ENCODE measurements at places on chromosomes 6 and 20.

GRCh38 chr6:15511248-15512125 is 151.3 kb downstream of the DTNBP1 start:
- no peak for DNase-seq

DNA sequence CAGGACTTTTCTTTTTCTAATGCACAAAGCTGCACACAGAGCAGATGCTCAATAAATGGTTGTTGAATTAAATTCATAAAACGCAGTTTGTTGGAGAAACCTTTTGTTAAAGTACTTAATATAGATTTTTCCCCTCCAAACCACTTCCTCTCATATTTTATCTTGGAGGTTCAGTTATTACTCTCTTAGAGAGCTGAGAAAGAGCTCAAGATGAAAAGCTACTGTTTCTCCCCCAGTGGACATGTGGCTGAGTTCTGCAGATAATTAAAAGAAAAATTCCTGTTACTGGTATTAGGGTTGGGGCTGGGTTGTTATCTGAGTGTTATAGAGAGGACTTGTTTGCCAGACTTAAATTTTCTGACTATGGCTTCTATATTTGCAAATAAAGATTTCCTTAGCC is 294.0 kb downstream of the TBC1D7 start:
- DNase-seq: no peak

DNA sequence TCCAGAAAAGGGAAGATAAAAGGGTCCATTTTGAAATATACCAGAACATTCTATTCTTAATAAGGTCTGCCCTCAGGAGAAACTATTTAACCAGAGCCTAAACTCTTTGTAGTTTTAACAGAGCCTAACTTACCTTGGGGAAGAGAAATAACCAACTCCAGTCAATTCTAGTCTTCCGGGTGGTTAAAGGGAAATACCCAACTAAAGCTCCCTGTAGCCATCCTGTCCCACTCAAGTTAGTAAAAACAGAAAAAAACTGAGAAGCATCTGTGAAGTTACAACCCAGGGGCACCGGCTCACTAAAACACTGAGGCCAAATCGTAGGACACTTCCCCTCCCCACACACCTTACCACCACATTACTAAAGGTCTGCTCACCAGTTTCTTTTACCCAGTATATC is 23.7 kb downstream of the CEP85L start:
- no peak for DNase-seq

DNA sequence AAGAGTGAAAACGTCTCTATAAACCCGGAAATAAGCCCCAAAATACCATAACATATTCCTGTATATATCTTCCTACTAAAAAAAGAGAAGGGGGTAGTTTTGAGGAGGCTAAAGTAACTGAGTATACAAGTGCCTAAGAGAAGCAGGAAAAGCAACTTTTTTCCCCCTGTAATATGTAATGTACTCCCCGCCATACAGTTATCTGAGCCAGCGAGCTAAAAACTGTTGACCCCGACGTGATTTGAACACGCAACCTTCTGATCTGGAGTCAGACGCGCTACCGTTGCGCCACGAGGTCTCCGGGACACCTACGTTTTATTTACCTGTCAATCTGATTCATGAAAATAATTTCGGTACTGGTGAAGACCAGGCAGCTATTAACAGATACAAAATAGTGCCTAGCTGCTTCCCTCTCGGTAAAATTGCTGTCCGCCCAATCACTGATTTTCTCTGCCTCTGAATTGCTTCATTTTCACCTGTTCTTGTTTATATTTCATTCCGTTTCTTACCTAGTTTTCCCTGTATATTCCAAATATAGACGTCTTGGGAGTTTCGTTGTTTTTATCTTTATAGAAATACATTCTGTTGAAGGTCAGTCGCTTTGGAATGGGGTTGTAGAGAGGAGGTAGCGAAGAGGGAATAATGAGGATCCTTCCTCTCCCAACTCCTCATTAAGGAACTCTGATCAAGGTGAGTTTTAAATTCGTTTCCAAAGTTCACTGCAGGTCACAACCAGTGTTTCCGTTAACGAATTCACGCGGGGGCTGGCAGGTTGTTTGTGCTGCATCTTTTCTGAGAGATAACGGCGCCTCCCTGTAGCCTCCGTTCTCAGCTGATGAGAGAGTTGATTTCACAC is 33.6 kb upstream of the BTN3A2 start:
- DNase-seq: no peak

- DNase-seq: no peak
Observed at GRCh38 chr6:107665382-107665781, 158.7 kb downstream of the SCML4 start.

DNA sequence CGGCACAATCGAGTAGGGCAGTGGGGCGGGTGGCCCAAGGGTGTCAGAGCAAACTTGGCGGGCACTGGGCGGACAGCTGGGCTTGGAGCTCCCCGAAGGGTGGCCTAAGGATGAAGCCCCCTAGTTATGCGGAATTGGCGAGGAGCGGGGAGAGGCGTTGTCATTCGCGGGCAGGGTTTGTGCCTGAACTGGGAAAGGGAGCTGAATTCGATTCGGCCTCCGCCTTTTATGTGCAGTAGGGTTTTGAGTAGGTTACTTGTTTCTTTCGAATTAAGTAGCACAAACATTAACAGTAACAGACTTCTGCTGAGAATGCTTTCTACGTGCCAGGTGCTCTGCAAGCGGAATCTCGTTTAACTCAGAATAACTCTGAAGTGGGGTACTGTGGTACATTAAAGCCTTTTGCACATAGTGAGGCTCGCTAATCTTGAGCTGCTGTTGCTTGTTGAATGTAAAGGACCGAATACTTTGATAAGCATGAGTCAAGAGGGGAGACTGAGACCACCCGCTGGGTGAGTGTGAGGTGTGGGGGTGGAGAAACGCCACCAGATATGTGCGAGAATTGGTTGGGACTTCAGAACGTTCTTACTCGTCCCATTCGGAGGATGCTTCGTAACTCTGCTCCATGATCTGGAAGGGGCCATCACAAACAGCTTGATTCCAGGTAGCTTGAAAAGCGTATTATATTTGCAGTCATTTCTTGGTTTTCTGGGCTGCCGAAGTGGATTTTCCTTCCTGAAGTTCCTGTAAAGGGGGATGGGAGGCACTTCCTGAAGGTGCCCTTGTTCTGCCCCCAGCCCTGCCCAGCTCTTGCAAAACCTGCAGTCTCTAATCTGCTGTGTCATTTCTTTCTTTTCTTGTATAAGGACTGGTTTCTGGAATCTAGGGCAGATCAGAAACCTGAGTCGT is 833 bp downstream of the RAB5IF start:
- no peak for DNase-seq

DNA sequence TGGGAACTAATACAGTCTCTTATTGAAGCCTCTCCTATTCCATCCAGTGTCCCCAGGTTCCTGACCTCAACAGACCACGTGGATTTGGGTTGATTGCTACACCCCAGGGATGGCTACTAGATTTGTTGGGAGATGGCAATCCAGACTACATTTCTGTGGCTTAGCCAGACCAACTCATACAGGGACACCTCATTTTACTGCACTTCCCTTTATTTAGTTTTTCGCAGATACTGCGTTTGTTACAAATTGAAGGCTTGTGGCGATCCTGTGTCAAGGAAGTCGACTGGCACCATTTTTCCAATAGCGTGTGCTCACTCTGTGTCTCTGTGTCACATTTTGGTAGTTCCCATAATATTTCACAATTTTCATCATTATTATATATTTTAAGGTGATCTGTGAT is 10.3 kb upstream of the MTRF1L start:
- DNase-seq: no peak

DNA sequence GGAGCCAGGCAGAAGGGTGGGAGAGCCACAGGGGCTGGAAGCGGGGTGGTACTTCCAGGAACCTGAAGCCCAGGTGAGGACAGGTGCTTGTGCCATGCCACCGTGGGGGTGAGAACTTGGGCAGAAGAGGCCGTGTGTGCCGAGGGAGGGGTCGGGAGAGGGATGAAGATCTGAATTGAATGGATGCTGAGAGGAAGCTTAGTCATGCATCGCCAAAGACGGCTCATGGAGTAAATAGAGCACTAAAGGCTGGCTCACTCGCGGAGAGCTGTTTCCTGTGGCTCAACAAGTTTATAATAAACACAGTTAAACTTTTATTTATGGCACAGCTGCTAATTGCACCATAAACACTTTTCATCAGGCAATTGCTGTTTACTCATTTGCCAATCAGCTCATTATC is 21.7 kb upstream of the MYT1 start:
- no peak for DNase-seq

DNA sequence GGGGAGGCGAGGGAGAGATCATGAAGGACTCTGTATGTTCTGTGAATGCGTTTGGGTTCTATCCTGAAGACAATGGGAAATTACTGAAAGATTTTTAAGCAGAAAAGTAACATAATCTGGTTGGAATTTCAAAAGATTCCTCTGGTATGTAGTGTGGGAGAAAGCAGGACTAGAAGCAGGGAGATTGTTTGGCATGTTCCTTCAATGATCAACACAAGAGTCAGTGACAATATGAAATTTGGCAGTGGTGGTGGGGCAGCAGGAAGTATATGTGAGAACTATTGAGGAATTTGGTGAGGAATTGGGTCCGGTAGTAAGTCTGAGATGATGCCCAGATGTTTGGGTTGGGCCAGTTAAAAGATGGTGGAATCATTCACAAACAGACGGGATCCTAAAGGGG is 348.7 kb downstream of the CD83 start:
- DNase-seq: no peak

DNA sequence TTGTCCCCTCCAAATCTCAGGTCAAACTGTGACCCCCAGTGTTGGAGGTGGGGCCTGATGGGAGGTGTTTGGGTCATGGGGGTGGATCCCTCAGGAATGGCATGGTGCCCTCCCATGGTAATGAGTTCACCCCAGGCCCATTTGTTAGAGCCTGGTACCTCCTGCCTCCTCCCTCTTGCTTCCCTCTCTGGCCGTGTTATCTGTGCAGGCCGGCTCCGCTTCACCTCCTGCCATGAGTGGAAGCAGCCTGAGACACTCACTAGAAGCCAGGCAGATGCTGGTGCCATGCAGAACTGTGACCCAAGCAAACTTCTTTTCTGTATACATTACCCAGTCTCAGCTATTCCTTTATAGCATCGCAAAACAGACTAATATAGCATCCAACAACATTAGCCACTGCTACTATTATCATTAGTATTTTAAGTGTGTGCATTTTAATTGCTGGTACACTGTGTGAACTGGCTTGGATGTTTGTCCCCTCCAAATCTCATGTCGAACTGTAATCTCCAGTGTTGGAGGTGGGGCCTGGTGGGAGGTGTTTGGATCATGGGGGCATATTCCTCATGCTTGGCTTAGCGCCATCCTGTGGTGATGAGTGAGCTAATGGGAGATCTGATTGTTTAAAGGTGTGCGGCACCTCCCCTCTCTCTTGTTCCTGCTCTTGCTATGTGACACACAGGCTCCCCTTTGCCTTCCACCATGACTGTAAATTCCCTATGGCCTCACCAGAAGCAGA is 12.2 kb upstream of the OSER1 start:
- DNase-seq: no peak

DNA sequence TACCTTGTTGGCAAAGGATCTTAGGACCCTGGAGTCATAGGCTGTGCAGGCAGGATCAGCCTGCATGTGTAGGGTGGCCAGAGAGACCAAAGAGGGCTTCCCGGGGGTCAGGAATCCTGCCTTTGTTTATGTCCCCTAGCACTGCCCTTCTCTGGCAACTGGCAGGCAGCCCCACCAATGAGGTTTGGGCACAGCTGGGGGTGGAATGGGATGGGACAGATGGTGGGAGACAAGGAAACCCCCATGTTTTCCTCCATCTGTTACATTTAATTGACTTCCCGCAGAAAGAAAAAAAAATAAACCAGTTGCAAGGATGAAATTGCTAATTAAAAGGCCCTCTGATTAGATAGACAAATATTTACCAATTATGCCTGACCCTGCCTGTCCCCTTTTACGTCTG is 27.6 kb downstream of the CD40 start:
- DNase-seq: no peak

GRCh38 chr20:3866464-3866863 is 19.8 kb downstream of the MAVS start:
- no peak for DNase-seq

DNA sequence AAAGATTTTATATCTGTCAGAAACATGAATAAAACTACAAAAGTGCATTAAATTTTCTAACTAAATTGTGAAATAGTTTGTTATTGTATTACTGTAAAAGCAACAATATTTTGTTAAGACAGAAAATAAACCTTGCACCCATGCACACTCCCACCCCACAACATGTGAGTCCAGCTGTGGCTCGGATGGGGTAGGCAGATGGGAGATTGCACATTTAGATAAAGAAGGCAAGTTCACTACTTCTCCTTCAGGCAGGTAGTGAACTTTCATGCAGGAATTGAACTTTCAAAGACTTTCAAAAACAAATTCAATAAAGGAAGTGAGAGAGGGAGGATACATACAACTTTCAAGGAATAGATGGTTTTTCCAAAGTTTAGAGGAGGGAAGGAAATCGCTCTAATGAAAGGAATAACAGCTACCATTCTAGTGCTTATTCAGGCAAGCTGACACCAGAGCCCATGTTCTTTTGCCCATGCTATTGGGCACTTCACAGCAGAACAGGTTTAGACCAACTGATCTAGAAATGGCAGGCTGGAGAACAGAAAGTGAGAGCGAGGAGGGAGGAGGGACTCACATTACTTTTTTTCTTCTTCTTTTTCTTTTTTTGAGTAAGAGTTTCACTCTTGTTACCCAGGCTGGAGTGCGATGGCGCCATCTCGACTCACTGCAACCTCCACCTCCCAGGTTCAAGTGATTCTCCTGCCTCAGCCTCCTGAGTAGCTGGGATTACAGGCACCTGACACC is 28.5 kb downstream of the SF3B5 start:
- DNase-seq: no peak

DNA sequence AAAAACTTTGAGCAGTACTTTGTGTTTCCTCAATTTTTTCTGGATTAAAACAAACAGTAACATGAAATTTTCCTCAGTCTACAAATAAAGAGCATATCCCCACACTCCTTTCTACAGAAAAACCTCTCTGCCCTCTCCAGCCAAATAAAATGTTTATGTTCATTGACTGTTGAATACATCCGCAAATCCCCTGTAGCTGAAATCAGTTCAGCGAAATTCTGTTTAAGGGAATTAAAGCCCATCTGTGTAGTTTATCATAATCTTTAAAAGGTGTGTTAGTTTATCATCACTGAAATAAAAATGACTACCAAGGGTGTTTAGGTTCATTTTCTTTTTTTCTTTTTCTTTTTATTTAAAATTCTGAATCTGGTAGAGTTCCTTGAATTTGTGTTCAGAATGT is 157.8 kb upstream of the RUNX2 start:
- DNase-seq: no peak

- DNase-seq: no peak
Observed at GRCh38 chr20:36812594-36813463, 39.3 kb upstream of the DSN1 start.
